ENCODE measurements at places on chromosomes 11 and 22.

- DNase-seq = peak; percentile 62
Measured at GRCh38 chr22:39534591-39535356, 2.2 kb upstream of the RPS19BP1 start.

- DNase-seq = no peak
Measured at GRCh38 chr11:113989381-113989780, 14.5 kb downstream of the HTR3A start.

GRCh38 chr22:27419473-27419872 lies 382.1 kb downstream of the MN1 start:
- DNase-seq = no peak

- DNase-seq = peak; percentile 31
Measured at GRCh38 chr11:73242251-73243092, 24.4 kb downstream of the P2RY2 start.

- no peak for DNase-seq
Measured at GRCh38 chr11:125257190-125257579, 92.6 kb downstream of the PKNOX2 start.

- no peak for DNase-seq
Measured at GRCh38 chr11:44030996-44031395, 16.8 kb upstream of the ACCSL start.

GRCh38 chr11:74138572-74138971 lies 32.2 kb downstream of the C2CD3 start:
- no peak for DNase-seq

- no peak for DNase-seq
Measured at GRCh38 chr11:119262668-119263351, 54.1 kb downstream of the MCAM start.

GRCh38 chr22:31223786-31224191 lies 11.7 kb downstream of the LIMK2 start:
- DNase-seq = no peak

DNA sequence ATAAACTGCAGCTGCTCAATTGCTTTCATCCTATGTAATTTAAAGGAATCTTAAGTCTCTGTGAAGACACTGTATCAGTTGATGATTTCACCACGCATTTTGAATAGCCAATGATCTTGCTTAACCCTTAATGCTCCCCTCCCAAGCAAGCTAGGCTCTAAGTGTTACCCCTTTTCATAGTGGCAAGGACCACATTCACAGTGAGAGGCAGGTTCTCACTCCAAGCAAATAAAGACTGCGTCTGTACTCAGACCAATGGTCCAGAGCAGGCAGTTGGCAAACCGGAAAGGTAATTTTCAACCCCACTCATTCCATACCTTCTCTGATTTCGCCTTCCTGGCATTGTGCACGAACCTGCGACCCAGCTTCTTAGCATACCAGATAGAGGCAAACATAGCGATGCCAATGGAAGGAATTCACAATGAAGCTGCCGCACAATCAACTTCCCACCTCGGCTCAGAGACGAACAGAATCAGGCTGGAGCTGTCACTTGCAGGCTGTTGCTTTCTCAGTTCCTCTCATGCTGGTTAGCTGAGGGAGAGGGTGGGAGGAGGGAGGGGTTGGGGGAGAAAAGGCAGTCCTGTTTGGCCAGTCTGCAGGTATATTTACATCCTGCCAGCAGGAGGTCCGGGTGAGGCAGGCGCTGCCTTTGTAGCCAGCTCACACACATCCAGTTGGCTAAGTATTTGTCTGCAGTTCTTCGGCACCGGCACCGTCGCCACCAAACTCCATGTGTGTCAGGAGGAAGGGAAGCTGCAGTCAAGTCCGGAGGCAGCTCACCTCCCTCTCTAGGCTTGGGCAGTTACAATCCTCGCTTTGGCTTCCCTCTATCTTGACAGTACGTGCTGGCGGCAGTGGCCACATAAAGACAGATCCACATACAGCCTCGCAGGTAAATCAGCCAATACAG lies 1151.2 kb upstream of the CCDC90B start:
- DNase-seq = no peak

GRCh38 chr22:24137595-24137994 lies 43.7 kb upstream of the SUSD2 start:
- DNase-seq = no peak

- no peak for DNase-seq
Measured at GRCh38 chr11:45048313-45048841, 97.7 kb upstream of the TP53I11 start.

DNA sequence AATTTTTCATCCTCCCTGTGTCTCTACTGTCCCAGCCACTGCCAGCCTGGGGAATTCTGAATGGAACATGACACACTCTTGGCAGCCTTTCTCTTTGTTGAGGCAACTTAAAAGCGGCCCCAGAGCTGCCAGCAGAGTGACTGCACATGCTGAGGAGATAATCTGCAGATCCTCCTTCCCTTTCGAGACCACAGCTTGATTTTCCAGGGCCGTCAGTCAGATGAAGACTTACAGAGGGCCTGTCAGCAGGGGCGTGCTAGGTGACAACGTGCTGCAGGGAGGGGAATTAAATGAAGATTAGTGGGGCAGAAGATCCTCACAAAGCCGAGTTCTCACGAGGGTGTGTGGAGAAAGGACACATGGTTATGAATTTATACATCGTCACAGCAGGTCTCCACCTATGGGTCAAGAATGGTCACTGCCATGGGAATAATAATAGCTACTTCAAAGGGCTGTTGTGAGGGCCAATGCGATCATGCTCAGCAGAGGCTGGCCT lies 193.5 kb upstream of the PITPNB start:
- no peak for DNase-seq

GRCh38 chr11:117059611-117060148 lies 38.5 kb downstream of the SIK3 start:
- DNase-seq = no peak

GRCh38 chr11:1307163-1307870 lies 2.1 kb downstream of the TOLLIP start:
- no peak for DNase-seq

GRCh38 chr22:50019316-50019715 lies 6.8 kb upstream of the IL17REL start:
- no peak for DNase-seq

DNA sequence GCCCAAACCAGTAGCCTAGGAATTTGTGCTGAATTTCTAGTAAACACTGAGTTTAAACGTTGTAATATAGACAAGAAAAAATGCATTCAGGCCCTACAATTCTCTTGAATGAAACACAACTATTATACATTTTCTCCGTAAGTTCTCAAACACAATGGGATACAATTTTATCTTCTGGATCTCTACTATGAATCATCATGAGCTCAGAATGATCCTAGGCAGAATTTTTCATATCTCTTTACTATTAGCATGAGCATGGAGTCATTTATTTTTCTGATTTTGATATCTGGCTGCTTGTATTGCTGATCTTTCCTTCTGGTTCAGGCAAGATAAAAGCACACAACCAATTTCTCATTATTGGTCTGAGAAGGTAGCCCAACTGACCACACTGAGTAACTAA lies 1123.4 kb upstream of the RAG2 start:
- DNase-seq = no peak

- DNase-seq = no peak
Measured at GRCh38 chr11:32705309-32706033, 89.0 kb downstream of the CCDC73 start.

DNA sequence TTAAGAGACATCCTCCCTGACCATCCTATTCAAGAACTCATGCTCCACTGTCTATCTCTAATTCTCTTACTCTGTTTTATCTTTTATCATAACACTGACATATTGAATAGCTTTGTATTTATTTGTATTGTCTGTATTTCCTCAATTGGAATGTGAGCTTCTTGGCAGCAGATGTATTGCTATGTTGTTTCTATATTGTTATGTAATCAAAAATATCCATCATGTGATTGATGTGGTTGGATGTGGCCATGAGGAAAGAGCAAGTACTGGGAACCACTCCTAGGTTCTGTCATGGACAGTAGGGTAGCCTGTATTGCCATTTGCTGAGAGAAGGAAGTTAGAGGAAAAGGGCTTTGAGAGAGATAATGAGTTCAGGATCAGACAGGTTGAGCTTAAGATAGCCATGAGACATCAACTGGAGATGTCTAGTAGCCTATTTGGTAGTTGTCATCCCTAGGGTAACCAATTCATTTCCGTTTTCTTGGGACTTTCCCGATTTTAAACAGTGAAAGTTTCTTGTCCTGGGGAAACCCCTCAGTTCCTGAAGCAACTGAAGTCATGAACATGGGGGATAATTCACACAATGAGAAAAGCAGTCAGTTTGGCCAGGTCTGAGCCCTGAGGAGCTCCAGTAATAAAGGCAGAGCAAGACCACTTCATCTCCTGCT lies 404.5 kb downstream of the INSC start:
- no peak for DNase-seq

DNA sequence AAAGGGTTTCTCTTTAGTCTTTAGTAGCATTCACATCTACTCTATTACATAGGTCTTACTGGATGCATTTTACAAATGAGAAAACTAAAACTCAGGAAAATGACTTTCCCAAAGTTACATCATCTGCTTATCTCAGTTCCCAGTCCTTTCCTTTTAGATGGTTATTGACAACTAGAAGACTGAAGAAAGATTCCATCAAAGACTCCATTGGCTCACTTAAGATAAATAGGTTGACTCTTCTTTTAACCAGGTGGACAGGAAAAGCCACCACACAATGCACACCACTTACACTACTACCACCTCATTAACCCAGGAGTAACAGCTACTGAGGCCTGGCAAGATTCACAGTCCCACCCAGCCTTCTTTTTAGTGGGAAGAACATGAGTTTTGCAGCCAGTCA lies 123.6 kb downstream of the TRIM44 start:
- DNase-seq = no peak

DNA sequence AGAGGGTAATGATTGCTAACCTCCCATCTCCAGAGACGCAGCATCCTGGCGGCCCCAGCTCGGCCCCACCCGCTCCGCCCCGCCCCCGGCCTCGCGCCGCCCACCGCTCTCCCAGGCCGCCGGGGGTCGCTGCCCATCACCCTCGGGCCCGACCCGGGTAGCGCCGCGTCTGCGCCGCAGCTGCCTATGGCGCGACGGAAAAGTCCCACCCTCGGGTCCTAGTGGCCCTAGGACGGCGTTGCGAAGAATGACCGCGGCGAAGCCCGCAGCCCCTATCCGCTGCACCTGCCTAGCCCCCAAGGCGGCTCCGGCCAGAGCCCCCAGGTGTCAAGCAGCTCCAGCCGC lies 457 bp downstream of the CPSF7 start:
- peak; percentile 60 for DNase-seq

- no peak for DNase-seq
Measured at GRCh38 chr11:87779276-87780067, 395.8 kb downstream of the RAB38 start.

- no peak for DNase-seq
Measured at GRCh38 chr11:34314936-34315335, 42.9 kb downstream of the ABTB2 start.

DNA sequence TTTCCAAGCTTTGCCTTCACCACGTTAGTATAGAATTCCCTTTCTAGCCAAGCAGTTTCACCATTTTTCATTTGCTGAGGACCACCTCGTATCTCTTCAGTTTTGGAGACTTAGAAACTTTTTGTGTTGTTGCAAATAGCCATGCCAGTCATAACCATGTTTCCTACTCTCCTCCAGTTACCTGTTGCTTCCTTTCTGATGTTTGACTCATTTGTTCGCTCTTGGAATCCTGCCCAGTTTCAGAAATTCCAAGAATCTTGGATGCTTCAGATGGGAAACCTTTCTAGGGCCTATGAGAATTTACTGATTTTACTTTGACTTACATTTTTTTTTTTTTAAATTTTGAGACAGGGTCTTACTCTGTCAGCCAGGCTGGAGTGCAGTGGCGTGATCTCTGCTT lies 65.4 kb downstream of the PPP6R3 start:
- DNase-seq = no peak

DNA sequence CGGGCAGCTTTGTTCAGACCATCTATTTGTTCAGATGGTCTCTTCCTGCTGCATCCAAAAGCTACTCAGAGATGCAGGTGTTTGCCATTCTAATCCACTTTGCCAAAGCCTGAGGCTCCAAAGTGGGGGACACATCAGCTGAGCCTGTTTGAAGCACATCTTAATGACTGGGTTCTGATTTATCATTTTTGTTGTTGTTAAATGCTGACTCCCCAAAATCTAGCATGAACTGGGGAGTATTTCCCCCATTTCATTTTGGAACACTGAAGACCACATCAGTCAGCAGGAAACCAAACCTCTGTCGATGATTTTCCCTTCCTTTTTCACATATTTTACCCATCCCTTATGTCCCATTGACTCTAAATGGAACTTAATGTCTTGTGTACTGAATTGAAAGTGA lies 262.6 kb downstream of the NTM start:
- no peak for DNase-seq

- no peak for DNase-seq
Measured at GRCh38 chr22:39724857-39725256, 154.3 kb downstream of the CACNA1I start.

- DNase-seq = no peak
Measured at GRCh38 chr11:131430473-131431208, 60.2 kb downstream of the NTM start.

- DNase-seq = no peak
Measured at GRCh38 chr22:44947049-44947448, 62.8 kb downstream of the PHF21B start.

- no peak for DNase-seq
Measured at GRCh38 chr11:32829680-32830412, at the start of gene PRRG4. Gene PRRG4 (plus strand): TSS chr11:32829927. CDS start chr11:32830530, 603 bp downstream.

GRCh38 chr22:47301820-47302475 lies 539.5 kb downstream of the TBC1D22A start:
- DNase-seq = no peak

GRCh38 chr11:110529043-110529442 lies 99.3 kb downstream of the FDX1 start:
- DNase-seq = no peak

DNA sequence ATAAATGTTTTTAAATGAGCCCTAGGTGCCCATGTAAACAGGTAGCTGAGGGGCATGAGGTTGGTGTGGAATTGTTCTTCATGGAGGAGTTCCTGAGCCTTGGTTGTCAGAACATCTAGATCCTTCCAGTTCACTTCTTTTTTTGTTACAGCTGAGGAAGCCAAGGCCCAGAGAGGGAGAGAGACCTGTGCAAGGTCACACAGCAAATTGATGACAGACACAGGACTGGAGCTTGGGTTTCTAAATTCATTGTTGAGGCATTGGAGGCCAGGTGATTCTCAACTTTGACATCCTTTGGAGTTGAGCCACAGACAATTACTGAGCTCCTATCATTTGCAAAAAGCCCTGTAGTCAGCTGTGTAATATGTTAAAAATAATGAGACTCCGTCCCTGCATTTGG lies 73.1 kb upstream of the CRYBB3 start:
- DNase-seq = no peak

DNA sequence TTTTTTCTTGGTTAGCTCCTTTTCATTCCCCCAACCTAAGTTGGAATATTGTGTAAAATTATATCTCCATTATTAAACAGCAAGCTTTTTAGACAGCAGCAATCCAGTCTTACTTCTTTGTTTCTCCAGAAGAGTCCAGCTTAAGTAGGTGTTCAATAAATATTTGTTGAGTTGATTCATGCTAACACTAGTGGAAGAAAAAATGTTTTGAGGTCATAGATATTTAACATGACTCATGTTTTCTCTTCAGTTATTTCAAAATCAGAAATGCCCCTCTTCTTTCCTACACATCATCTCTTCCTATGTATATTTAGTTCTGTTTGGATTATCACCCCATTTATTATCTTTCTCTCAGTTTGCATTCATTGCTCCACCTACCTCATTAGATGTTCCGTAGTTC lies 20.3 kb downstream of the CCDC83 start:
- DNase-seq = no peak
